ENCODE measurements at places on chromosomes 3 and 15.

GRCh38 chr3:64987726-64988125, 299.9 kb upstream of the ADAMTS9 start:
- DNase-seq = no peak

DNA sequence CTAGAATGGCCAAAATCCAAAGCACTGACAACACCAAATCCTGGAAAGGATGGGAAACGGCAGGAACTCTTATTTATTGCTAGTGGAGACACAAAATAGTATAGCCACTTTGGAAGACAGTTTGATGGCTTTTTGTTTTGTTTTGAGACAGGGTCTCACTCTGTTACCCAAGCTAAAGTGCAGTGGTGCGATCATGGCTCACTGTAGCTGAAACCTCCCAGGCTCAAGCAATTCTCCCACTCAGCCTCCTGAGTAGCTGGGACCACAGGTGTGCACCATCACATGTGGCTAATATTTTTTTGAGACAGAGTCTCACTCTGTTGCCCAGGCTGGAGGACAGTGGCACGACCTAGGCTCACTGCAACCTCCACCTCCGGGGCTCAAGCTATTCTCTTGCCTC, 27.3 kb upstream of the GPR160 start:
- DNase-seq = no peak

GRCh38 chr15:72203507-72203837, 5.9 kb upstream of the GRAMD2A start:
- no peak for DNase-seq

GRCh38 chr3:107325446-107325845, 51.8 kb upstream of the CCDC54 start:
- DNase-seq = no peak

GRCh38 chr15:99619712-99620111, 53.9 kb downstream of the MEF2A start:
- DNase-seq = no peak

Measured in central memory CD4-positive, alpha-beta T cell (primary cell).